ENCODE measurements at places on chromosomes 13 and 19. TPM values are rescaled to one million over a fixed set of nuclear protein-coding genes. Genes with fewer than 3 reads are reported as not detected.

ERICH6B gene
- not detected for total RNA-seq

IZUMO2 gene
- total RNA-seq, result not detected

SBK3 gene
- not detected for total RNA-seq

DIRAS1 gene
- total RNA-seq, result 0.42 TPM

C13orf46 gene
- 22.6 TPM for total RNA-seq

ZSCAN22 gene
- total RNA-seq, result 1.7 TPM

SMIM44 gene
- total RNA-seq, result not detected

VPS36 gene
- 39.6 TPM for total RNA-seq

PSG1 gene
- 0.63 TPM for total RNA-seq

ZNF98 gene
- not detected for total RNA-seq

SIGLECL1 gene
- total RNA-seq, result not detected

ZNF225 gene
- 0.63 TPM for total RNA-seq

UBE2M gene
- 36.1 TPM for total RNA-seq

CPB2 gene
- total RNA-seq, result not detected

Measured in T-helper 17 cell (primary cell).